Activated T-cell treated with anti-CD3 and anti-CD28 coated beads, Interleukin-2, amount 50 U/mL, for 24 hours (primary cell): ENCODE measurements at places on chromosomes 6 and 20.

DNA sequence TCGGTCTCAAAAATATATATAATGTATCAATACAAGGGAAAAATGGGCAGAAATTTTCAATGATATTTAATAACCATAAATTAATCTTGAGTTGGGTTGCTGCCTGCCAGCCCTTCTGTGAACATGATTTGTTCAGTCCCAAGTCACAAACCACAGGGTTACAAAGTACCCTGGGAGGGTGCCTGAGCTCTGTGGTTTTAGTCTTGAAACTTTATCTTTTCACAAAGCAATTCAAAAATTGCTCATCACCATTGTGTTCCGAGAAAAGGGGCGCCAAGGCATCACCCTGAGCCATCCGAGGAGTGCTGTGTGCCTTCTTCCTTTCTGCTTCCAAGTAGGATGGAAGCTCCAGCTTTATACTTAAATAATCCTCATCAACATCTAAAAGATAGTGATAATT is 141.6 kb upstream of the AKAP12 start:
- H3K4me3 ChIP-seq = no peak overlapping the region
- peaks cover 11% of the 10 kb centered on the region for H3K4me1 ChIP-seq
- peaks cover 88% of the 10 kb centered on the region for H3K36me3 ChIP-seq
- no peaks in the 10 kb centered on the region for H3K27me3 ChIP-seq

DNA sequence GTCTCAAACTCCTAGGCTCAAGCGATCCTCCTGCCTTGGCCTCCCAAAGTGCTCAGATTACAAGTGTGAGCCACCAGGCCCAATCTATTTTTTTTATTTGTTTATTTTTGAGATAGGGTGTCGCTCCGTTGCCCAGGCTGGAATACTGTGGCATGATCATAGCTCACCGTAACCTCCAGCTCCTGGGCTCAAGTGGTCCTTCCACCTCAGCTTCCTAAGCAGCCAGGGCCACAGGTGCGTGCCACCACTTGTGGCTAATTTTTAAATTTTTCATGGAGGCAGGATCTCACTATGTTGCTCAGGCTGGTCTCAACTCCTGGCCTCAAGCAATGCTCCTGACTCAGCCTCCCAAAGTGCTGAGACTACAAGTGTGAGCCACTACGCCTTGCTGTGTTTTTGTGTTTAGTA is 9.8 kb downstream of the KIF3B start:
- peaks cover 88% of the 10 kb centered on the region for H3K4me1 ChIP-seq
- peak overlapping the region; percentile 93 for H3K27ac ChIP-seq
- H3K36me3 ChIP-seq = peaks cover 70% of the 10 kb centered on the region
- H3K4me3 ChIP-seq = peak overlapping the region; percentile 62

DNA sequence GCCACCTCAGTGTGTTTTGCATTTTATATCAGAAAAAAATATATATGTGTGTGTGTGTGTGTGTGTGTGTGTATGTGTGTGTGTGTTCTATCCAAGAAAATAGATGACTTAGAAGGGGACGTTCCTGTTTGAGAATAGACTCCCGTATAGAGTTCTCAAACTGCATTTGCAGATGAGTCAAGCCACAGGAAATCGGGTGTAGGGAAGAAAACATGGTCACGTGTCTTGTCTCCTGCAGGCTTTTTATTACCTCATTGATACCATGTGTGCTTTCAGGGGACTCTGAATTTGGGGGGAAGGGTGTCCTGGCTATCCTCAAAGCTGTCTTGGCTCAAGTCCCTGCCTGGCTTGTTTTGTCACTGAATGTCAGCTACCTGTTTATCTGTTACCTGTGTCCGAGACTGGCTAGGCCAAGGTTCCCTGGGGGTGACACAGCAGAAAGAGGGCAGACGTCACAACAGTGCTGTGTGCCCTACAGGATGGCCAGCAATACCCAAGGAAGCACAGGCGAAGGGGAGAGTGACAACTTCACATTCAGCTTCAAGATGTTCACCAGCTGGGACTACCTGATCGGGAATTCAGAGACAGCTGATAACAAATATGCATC is 55.7 kb upstream of the NOP56 start:
- H3K27ac ChIP-seq = no peak overlapping the region
- no peak overlapping the region for H3K4me3 ChIP-seq
- H3K27me3 ChIP-seq = peaks cover 24% of the 10 kb centered on the region
- H3K36me3 ChIP-seq = no peaks in the 10 kb centered on the region
- no peaks in the 10 kb centered on the region for H3K4me1 ChIP-seq

DNA sequence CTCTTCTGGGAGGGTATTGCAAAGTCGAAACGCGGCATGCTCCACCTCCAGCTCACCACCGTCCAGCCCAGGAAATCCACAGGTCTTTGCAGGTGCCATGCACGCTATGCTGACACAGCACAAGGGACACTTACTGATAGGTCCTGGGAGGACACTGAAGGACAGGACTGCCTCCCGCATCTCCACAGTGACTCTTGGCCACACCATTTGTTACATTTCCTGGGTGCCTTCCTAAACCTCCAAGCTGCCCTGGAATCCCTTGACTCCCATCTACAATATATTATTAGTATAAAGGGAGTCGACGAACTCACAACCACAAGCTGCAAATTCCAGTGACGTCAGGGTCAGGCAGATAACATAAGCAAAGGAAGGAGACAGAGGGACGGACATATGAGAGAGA is 106.9 kb downstream of the JPH2 start:
- H3K4me3 ChIP-seq = no peak overlapping the region
- DNase-seq = no peak
- no peaks in the 10 kb centered on the region for H3K27me3 ChIP-seq
- no peaks in the 10 kb centered on the region for H3K36me3 ChIP-seq

DNA sequence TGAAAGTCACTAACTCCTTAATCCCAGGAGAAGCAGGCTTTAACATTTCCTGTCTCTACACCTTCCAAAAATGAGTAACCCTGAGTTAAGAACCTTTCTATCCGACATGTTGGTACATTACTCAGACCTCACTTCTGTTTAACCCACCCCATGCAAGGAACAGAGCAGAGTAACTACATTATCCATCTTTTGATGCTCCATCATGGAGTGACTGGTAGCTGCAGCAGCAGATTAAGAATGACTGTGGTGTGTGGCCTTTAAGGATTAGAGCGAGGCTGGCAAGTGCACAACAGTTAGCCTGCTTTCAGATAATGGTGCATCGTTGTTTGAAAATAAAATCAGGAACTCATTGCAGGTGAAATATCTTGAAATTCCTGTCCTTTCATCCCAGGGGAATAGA is 2.0 kb downstream of the TRAF3IP2 start:
- peaks cover 61% of the 10 kb centered on the region for H3K4me1 ChIP-seq
- H3K27me3 ChIP-seq = no peaks in the 10 kb centered on the region

DNA sequence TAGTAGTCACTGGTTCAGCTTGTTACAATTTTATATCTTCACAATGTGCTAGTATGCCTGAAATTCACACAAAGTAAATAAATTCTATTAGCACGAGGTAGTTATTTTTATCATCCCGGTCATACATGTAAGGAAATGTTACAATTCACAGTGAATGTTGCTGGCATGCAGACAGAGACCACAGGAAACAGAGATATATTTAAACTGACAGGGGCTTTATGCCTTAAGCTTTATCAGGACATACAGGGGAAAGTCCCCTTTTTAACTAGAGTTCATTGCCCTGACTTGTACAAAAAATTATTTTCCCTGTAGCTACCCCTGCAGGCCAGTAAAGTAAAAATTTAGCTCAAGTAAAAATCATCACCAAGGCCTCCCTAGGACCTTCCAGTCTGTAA is 712.0 kb upstream of the NRSN1 start:
- H3K36me3 ChIP-seq = no peaks in the 10 kb centered on the region
- DNase-seq = no peak
- no peak overlapping the region for H3K4me3 ChIP-seq
- H3K27me3 ChIP-seq = no peaks in the 10 kb centered on the region
